ENCODE measurements at places on chromosomes 12 and 14. TPM values are rescaled to one million over a fixed set of nuclear protein-coding genes. Genes with fewer than 3 reads are reported as not detected.

Gene PSMA3
- 342 TPM for total RNA-seq

GRCh38 chr14:91869556-91869955, 2.2 kb upstream of the TC2N start:
- DNase-seq: no peak

DNA sequence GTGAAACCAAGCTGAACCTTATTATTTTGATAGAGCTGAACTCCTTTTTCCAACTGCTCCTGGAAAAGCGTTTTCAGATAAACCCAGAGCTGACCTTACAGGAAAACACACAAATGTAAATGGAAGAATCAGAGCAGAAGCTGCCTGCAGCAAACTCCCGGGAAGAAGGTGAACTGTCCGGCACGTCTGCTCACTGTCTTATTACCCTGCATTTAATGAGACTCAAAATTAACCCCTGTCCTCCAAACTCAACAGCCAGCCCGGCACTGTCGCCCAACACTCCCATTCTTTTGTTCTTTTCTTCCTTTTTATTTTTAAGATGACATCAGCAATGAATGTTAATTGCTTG, 1046.9 kb upstream of the FLRT2 start:
- DNase-seq: no peak

- DNase-seq: no peak
These were observed 18.7 kb downstream of the HELB start for GRCh38 chr12:66320996-66321395.

DNA sequence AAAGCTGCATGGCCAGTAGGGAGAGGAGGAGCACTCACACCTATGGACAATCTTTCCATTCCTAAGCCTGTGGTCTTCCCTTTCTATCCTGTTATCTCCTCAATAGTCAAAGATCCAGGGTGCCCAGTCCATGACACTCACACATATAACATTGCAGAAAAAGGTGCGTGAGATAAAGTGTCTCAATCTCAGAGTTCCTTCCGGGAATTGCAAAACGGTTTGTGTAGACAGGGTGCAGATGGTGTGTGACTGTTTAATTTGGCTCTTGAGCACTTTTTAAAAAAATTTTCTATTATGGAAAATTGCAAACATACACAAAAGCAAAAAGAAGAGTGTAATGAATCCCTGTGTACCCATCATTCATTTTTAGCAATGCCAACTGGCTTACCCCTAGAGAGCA, 1493.6 kb downstream of the AACS start:
- no peak for DNase-seq

DNA sequence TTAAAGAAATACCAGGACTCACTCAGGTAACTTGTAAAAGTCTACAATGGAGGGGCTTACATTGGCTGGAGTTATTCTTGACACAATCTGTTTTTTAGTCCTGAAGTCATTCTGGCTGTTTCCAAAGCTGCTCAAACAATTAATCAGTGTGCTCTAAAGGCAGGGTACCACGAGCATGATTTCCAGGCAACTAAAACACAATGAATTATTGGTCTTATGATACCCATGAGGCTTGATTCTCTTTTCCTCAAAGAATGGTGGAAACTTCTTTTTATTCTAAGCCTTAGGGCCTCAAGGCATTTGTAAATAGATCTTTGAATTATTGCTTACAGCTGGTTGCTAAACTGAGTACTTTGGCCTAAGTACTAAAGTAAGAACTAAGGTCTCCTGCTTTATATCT, 199.8 kb upstream of the PDZRN4 start:
- DNase-seq: no peak
